ENCODE measurements at places on chromosomes 1 and 21.

- no peak for ATAC-seq
These were observed 100.0 kb upstream of the RAB4A start for GRCh38 chr1:229170778-229171505.

- ATAC-seq, result no peak
These were observed 49.0 kb downstream of the TOR1AIP2 start for GRCh38 chr1:179828554-179829110.

DNA sequence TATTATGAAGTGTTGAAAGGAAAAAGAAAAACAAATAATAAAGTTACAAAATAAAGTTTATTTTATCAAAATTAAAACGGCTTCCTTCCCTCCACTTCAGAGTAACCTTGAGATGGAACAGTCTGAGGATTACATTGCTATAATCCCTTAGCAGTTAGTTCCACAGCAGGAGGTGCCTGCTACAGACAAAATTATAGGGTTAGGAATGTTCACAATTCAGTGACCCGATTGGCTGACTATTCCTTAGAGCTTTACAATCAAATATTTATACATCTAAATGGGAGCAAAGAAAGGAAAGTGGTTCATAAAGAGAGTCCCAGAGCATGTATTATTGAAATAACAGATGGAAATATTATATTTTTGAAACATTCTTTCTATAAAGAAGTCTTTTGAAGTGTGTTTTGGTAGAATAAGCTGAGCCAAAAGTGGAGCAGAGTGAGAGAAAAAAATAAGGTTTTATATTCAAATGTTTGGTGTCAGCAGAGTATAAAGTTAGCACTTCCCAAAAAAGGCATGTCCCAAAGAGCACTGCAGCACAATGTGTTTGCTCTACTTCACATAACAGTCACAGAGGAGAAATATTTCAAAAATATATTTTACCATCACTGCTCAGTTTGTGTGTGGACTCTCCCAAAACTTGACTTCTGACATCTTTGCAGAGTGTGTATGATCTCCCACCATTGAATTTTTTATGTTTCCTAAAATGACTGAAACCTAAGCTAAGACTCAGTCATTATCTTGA, 71.4 kb upstream of the GORAB start:
- ATAC-seq, result no peak

GRCh38 chr1:82052563-82052962, 251.8 kb downstream of the ADGRL2 start:
- ATAC-seq, result no peak

DNA sequence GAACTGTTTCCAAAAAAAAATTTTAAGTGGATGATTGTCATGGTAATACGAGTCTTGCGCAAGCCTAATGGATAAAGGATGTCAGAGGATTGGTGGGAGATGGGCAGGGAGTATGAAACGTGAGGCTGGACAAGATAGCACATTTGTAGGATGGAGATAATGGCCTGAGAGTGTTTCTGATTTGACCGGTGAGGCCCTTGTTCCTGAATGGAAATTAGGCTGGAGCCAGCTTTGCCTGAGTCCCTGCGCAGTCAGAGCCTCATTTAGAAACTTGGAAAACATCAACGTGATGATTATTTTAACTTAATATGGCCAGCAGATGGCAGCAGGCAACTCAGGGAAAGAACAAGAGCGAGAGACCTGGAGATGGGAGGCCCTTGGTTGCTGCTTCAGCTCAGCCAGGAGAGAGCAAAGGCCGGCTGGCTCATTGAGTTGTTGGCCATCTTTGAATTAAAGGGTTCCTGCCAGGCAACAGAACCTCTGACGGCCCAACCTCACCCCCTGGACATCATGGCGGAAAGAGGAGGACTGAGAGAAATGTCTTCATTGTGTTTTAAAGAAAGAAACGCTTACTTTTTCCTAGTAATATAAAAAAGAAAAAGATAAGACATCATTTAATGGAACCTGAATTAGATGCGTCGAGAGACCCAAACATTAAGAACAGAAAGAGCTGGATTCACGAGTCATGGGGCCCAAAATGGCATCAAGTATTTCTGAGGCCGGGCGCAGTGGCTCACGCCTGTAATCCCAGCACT, 80.3 kb downstream of the SELENOF start:
- no peak for ATAC-seq

DNA sequence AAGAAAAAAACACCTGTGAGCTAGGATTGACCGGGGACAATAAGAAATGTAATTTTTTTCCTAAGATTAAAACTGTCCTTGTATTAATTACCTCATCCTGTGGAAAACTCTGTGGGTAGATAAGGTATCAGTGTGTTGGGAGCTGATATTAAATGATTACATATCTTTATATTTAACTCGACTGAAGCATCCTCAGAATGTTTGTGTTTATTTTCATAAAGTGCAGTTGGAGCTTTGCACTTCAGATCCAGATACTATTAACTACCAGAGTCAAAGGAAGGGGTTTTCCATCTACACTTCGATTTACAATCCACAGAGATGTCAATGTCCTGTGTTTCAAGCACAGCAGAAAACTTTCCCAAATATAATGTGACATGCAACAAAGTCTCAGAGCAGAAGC, 164.5 kb downstream of the NR5A2 start:
- no peak for ATAC-seq

- no peak for ATAC-seq
These were observed 213.7 kb downstream of the ASTN1 start for GRCh38 chr1:176950736-176951324.
